Spinal cord (tissue), 10 donors: ENCODE measurements at places on chromosomes 1 and 21. TPM values are rescaled to one million over a fixed set of nuclear protein-coding genes. Genes with fewer than 3 reads are reported as not detected.

Gene ROR1
- total RNA-seq: 16.5 TPM

Gene DSTYK
- total RNA-seq: 25.1 TPM

Gene NIBAN1
- 35.0 TPM for total RNA-seq

Gene C1orf226
- total RNA-seq: 1.4 TPM

Gene FYB2
- total RNA-seq: 2.4 TPM

Gene TCP10L
- total RNA-seq: 2.1 TPM

Gene IRF6
- 0.99 TPM for total RNA-seq

Gene CD1D
- total RNA-seq: 0.99 TPM

Gene NHLH1
- total RNA-seq: 1.9 TPM

Gene RAB3B
- total RNA-seq: 38.3 TPM
